ENCODE measurements at places on chromosomes 4 and X. TPM values are rescaled to one million over a fixed set of nuclear protein-coding genes. Genes with fewer than 3 reads are reported as not detected.

Gene CFI
- 0.46 TPM for polyA plus RNA-seq

Gene CEP135
- polyA plus RNA-seq = 6.4 TPM

Gene HTN1
- polyA plus RNA-seq = not detected

Gene MSX1
- 1.7 TPM for polyA plus RNA-seq

GRCh38 chr4:155780775-155781174 lies 22.0 kb downstream of the GUCY1B1 start:
- no peak for DNase-seq

DNA sequence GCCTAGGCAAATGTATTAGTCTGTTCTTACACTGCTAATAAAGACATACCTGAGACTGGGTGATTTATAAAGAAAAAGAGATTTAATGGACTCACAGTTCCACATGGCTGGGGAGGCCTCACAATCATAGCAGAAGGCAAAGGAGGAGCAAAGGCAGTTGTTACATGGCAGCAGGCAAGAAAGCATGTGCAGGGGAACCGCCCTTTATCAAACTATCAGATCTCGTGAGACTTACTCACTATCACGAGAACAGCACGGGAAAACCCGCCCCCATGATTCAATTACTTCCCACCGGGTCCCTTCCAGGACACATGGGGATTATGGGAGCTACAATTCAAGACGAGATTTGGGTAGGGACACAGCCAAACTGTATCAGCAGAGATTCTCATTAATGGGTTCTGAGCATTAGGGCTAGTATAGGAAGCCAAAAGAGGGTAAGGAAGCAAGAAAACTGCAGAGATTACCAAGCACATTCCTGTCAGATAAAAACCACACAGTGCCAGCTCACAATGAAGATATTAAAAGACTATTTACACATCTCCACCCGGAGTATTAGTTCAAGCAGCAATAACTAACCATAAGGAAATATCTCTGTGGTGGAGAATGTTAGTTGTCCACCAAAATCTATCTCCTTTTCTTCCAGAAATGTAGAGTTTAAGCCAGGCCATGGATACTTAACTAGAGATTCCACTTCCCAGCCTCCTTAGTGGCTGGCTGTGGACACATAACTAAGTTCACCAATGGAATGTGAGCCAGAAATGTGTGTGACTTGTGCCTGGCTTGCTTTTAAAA lies 61.2 kb upstream of the HOPX start:
- no peak for DNase-seq

DNA sequence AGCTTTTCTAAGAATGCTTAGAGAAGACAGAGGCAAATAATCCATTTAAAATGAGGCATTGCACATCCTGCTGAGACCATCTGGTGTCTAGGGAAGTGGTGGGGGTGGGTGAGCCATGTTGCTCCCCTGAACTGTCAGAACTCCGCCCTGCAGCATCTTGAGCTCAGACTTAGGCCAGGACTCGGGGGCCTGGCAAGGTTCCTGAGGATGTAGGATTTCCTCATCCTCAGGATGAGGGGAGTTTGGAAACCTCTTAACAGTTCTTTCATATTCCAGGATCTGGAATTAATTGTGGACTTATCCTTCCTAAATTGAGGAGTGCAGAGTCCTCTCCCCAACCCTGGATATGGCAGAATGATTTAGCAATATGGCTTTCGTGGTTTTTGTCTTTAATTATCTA lies 6.6 kb downstream of the TLL1 start:
- DNase-seq = no peak

DNA sequence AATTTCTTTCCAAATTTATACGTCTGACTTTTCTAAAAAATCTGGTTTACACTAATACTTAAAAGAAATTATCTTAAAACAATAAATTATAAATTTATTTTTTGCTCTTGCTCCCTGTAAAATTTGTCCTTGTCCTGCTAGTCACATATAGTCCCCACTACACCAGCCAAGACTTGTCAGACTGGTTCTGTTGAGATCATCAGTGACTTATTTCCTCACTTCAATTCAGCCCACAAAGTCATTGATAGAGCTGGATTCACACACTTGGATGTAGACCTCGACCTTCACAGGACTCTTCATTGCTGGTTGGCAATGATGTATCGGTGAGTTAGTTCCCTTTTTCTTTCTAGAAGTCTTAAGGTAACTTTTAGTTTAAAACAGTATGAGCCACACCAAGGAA lies at the start of gene TMPRSS11E:
Gene TMPRSS11E (plus strand): TSS at position 263 of the 400 bp plus-strand sequence. CDS start 50 bp downstream, at position 313.
- no peak for DNase-seq

DNA sequence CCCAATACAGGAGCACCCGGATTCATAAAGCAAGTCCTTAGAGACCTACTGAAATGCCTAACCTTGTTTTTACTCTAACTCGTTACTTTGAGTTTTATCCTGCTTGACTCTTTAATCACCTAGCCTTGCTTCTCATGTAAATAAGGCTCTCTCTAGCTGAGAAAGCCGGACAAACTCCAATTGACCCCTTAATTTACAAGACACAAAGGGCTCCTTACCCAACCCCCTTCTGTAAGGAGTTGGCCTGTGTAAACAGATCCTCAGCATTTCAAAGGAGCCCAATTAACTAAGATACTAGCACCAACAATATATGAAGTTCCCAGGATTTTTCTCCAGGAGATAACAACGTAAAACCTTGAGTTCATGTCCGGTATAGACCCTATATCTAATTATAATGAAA lies 61.7 kb downstream of the CT47B1 start:
- no peak for DNase-seq
